ENCODE measurements at places on chromosomes 16 and 17.

DNA sequence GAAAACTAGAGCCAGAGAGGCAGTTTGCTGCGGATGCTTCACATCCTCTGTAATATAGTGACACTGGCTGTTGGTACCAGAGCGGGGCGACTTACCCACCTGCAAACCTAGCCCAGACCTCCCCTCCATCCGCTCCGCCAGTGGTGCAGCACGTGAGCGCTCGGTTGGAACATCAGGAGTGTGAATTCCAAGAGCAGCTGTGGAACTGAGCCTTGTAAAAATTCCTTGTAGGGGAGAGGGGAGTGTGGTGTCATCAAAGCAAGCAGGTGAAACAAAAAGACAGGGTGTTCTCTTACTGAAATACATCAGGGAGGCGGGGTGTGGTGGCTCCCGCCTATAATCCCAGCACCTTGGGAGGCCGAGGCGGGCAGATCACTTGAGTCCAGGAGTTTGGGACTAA is 51.3 kb downstream of the CCDC42 start:
- DNase-seq: no peak

DNA sequence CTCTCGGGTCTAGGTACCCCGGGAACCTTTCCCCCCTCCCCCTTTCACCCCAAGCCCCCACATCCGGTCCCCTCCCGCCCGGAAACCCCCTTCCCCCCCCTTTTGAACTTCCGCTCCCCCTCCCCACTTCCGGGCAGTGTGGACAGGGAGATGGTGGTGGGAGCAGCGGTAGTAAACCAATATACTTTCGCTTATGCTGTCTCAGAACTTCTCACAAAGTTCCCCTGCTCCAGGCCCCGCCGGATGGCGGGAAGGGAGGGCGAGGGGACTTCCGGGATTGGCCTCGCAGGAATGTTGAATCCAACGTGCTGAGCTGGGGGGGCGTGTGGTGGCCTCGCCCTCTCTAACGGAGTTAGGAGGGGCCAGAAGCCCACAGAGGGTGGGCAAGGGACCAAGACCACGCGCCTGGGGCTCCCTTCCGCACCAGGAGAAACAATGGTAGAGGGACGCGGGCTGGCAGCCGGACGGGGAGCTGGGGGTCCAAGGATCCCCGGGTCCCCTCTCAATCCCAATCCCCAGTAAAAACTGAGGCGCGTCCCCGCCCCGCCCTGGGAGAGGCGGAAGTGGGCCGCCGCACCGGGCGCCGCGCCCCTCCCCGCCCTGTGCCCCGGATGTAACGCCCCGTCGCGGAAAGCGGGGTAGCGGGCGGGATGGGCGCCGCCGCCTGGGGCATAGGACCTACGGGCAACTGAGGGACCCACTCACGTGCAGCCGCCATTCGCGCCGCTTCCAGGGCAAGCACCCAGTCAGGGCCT is 742 bp downstream of the PFN1 start:
- DNase-seq: peak; percentile 42

- DNase-seq: no peak
Observed at GRCh38 chr16:15672514-15673167, 22.6 kb downstream of the NDE1 start.

- no peak for DNase-seq
Observed at GRCh38 chr17:28963055-28963611, 11.8 kb upstream of the PHF12 start.

DNA sequence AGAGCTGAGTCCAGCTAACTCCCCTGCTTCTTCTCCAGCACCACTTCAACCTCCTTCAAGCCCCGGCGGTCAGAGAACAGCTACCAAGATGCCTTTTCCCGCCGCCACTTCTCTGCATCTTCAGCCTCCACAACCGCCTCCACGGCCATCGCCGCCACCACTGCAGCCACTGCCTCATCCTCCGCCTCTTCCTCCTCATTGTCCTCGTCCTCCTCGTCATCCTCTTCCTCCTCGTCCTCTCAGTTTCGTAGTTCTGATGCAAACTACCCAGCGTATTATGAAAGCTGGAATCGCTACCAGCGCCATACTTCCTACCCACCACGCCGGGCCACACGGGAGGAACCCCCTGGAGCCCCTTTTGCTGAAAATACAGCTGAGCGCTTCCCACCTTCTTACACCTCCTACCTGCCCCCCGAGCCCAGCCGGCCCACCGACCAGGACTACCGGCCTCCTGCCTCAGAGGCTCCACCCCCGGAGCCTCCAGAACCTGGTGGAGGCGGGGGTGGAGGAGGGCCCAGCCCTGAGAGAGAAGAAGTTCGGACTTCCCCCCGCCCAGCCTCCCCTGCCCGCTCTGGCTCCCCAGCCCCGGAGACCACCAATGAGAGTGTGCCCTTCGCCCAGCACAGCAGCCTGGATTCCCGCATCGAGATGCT is 7.1 kb downstream of the SETD1A start:
- no peak for DNase-seq

- DNase-seq: no peak
Observed at GRCh38 chr17:1267471-1267943, 2.7 kb upstream of the BHLHA9 start.

- DNase-seq: peak; percentile 54
Observed at GRCh38 chr17:45261577-45262515, at the start of gene SPATA32. SPATA32 (minus strand) TSS chr17:45262094; CDS start chr17:45262016, 78 bp downstream.

DNA sequence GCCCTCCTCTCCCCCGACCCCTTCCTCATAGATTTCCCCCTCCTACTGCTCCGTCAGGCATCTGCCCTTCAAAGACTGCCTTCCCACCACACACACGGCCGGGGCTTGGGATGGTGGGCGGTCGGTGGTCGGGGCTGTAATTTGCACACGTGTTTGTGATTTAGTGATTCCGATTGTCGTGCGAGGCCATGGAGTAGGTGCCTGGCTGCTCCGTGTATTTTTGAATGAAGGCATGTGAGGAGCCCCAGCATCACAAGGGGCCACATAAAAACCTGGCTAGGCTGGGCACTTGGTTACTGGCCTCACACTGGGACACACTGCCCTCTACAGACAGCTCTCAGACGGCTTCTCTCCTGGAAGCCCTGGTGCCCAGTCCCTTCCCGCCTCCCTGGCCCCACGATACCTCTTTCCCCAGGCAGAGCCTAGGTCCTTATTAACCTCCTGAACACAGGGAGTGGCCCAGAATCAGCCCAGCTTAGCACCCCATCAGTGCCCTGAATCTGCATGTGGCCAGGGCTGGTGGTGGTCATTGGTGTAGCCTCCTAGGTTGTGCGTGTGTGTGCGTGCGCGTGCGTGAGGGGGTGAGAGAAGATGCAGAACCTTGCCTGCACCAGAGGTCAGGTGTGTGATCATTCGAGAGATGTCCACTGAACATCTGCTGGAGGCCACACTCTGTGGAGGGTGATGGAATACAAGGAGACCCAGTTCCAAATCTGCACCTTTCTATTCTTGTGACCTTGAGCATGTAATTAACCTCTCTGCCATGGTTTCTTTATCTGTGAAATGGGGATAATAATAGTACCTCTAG is 1.3 kb upstream of the SOCS1 start:
- DNase-seq: peak; percentile 45

DNA sequence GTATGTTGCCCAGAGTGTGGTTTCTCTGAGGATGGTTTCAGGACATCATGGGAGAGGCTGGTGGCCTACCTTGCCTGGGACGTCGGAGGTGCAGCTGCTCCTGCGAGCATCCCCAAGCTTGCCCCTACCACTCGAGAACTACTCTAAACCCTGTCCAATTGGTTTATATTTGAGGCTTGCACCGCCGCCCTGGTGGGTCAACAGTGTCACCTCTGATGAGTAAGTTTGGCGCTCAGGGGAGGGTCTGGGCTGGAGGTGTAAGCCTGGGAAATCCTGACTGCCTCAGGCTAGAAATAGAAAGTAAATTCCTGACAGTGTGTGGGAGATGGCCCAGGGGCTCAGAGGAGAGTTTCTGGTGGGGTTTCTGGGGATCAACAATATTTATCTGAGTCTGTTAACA is 48.2 kb downstream of the CCDC42 start:
- DNase-seq: no peak

DNA sequence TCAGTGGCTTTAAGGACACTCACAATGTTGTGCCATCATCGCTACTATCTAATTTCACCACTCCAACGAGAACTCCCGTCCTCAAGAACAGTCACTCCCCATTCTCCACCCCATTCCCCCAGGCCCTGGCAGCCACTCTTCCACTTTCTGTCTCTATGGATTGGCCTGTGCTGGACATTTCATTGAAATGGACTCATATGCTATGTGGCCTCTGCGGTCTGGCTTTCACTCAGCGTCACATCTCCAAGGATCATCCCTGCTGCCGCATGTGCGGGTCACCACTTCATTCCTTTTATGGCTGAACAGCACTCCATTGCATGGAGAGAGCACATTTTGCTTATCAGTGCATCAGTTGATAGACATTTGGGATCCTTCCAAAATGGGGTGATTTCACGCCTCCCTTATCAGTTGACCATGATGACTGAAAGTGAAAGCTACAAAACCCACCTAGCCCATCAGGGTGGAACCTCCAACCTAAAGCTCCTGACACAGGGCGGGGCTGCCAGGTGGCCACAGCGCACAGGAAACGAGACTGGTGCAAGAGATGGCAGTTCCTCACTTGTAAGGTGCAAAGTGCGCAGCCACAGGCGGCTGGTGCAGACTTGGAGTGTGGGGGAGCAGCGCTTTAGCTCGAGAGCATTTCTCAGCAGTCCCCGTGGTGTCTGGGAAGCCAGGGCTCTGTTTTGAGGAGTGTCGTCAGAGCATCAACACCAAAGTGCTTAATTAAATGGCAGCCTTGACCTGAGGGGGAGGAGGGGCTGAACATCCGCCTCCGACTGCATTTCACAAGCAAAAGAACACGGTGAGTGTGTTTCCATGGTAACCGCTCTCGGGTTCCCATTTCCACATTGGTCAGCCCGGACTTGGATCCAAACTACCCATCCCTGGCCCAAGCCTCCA is 23.8 kb downstream of the COTL1 start:
- peak; percentile 41 for DNase-seq

DNA sequence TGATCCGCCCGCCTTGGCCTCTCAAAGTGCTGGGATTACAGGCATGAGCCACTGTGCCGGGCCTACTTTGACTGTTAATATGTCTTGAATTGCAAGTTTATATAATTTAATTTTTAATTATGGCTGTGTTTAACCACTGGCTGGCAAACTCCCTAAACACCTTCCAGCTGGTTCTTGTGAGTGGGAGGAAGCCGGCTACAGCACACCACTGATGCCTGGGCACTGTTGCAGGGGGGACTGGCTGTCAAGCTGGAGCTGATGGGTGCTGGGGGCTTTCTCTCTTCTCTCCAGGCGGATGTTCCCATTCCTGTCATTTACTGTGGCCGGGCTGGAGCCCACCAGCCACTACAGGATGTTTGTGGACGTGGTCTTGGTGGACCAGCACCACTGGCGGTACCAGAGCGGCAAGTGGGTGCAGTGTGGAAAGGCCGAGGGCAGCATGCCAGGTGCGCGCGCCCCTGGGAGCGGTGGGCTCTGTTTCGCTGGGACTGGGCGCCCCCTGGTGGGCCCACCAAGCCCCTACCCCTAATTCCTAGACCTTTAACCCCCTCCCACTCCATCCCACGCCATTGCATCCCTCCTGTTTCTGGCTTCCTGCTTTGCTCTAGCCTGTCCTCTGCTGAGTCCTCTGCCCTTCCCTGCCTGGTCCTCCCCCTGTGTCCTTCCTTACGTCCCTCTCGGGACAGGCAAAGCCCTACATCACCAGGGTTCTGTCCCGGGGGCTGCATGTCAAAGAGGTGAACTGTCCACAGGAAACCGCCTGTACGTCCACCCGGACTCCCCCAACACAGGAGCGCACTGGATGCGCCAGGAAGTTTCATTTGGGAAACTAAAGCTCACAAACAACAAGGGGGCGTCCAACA is 9.5 kb downstream of the TBX21 start:
- DNase-seq: no peak

DNA sequence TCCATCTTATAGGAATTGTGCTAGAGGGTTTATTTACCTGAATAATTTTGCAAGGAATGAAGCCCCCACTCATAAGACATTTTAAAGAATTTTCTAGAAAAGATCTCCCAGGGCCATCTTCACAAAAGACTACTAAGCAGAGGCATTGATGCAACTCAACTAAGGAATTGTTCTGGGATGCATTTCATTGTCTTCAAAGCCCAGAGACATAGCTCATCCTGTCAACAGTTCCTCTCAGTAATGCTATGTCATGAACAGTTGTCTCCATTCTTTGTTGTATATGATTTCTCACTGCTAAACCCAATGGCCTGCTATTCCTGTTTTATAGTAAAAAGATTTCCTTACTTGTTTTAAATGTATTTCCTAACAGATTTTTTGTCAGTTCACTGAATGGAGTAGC is 136.8 kb upstream of the RBL2 start:
- DNase-seq: no peak

- no peak for DNase-seq
Observed at GRCh38 chr16:85822145-85822544, 22.6 kb downstream of the COX4I1 start.

GRCh38 chr16:89374393-89374960 is 115.9 kb downstream of the ANKRD11 start:
- no peak for DNase-seq

GRCh38 chr16:8505327-8505991 is 84.9 kb downstream of the TMEM114 start:
- no peak for DNase-seq

DNA sequence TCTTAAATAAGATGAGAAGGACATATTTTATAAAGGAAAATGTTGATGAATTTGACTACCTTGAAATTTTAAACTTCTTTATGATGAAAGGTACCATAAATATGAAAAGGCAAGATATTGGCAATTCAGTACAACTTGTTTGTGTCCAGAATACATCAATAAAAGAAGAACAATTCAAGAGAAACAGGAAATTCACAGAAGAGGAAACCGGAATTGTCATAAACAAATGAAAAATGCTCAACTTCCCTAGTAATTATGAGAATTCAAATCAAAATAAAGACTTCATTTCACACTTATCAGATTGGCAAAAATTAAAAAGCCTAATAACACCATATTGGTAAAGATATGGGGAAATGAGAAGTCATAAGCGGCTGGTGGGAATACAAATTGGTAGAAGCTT is 54.3 kb downstream of the WSB1 start:
- DNase-seq: no peak

DNA sequence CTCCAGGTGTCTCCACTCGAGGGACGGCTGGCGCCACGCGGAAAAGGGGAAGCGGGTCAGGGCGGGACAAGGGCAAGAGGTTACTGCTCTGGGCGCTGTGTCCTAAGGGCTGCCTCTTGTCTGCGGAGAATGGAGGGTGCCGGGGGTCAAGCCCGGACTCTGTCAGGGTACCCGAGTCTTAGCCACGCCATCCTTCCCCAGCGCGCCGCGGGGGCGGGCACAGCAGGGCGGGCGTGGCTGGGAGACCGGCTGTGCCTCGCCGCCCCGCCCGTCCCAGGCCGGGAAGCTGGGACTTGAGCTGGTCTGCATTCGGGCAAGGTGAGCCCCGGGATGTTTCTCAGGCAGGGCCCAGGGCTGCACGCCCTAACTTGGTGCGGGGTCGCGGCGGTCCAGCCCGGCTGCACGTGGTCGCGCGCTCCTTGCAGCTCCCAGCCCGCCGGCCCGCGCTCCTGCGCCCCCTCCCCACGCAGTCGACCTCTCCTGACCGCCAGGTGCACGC is 6.2 kb upstream of the ACTG1 start:
- DNase-seq: no peak

DNA sequence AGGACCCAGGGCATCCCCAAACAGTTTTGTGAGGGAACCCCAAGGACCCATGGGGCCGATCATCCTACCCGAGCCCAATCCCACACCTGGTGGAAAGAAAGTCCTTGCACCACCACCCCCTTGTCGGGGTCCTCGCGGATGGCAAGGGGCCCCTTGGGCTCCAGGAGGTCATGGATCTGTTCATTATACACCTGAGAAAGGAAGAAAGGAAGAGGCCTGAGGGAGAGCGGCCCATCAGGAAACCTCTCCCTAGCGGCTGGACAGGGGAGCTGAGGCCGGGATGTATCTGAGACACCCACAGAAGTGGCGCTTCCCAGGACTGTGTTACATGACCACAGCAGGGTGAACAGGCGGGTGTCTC is 12.8 kb downstream of the KIF18B start:
- DNase-seq: no peak

Measured in stimulated activated CD4-positive, alpha-beta T cell treated with anti-CD3 and anti-CD28 coated beads, Interleukin-2, amount 100 ng/mL, for 4 hours (primary cell).